ENCODE measurements at places on chromosomes 5 and 9.
A peak's percentile ranks its signal among the peaks of the same experiment; 100 is the strongest.

GRCh38 chr5:167208911-167209310 is 1082.5 kb upstream of the WWC1 start:
- no peak for DNase-seq

DNA sequence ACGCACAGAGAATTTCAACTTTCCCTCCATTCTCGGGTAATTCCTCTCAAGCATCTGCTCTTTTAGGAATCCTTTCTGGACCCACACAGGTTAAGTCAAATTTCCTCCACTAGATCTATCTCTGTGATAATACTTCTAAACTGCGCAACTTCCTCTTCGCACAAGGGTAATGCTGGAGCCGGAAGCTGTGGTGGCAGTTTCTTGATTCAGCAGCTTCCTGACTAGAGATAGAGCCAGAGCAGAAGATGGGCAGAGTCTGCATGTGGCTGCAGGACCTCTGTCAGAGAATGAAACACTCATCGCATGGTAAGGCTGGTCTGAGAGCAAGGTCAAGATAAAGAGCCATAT is 11.1 kb upstream of the CDC42SE2 start:
- no peak for DNase-seq

DNA sequence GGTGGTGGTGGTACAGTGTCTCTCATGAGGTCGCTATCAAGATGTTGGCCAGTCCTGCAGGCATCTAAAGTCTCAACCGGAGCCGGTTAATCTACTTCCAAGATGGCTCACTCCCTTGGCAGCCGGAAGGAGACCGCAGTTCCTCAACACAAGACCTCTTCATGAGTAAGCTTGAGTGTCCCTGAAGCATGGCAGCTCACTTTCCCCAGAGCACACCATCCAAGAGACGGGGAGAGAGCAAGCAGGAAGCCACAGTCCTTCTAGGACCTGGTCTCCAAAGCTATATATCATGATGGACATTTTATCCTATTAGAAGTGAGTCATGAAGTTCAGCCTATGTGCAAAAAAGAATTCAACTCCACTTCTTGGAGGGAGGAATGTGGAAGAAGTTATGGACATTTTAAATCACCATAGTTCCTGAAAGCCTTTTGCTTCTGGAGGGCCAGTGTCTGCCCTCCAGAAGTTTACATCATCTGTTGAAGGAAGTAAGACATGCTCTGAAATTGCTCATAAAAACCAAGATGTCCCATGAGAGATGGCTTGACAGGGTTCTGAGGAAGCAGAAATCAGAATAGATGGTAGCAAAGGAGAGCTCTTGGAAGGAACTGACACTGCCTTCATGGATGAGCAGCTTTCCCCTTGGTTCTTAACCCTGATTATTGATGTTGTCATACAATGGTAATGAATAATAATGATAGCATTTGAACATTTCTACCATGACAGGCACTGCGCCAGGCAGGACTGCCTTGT is 21.3 kb downstream of the GALNT10 start:
- no peak for DNase-seq

DNA sequence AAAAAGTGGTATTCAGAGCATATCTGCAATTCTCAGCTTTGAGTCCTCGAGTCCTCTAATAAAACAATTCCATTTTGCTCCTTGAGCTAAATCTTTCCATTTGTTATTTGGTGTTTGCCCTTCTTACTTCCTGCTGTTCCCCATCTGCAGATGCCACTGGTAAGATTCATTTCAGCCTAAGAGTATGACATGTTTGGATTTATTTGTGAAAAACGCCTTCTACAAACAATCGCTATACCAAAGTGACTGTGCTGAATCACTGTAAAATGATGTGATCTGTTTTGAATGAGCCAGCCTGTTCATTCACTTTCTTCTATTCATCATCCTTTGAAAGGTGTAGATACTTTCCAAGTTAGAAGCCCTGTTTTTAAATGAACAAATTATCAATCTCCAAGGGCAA is 27.7 kb downstream of the KCTD16 start:
- DNase-seq: no peak

DNA sequence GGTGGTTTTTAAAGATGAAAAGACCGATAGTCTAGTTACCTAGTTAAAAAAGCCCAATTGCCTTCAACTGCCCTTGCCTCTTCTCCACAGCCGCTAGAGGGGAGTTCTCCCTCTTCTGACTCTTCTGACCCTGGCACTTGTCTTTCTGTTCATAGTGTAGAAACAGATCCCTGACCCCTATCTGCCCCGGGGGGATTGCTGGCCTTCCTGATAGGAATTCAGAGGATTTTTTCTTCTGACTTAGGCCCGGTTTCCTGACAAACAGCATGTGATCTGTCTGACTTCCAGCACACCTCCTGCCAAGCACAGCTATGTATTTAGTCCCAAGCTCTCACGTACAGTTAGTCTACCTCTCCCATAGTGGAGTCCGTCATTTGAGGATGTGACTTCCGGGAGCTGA is 5.0 kb upstream of the TMEM268 start:
- DNase-seq: no peak

- DNase-seq: no peak
Measured at GRCh38 chr5:160349249-160349934, 21.0 kb downstream of the C1QTNF2 start.

DNA sequence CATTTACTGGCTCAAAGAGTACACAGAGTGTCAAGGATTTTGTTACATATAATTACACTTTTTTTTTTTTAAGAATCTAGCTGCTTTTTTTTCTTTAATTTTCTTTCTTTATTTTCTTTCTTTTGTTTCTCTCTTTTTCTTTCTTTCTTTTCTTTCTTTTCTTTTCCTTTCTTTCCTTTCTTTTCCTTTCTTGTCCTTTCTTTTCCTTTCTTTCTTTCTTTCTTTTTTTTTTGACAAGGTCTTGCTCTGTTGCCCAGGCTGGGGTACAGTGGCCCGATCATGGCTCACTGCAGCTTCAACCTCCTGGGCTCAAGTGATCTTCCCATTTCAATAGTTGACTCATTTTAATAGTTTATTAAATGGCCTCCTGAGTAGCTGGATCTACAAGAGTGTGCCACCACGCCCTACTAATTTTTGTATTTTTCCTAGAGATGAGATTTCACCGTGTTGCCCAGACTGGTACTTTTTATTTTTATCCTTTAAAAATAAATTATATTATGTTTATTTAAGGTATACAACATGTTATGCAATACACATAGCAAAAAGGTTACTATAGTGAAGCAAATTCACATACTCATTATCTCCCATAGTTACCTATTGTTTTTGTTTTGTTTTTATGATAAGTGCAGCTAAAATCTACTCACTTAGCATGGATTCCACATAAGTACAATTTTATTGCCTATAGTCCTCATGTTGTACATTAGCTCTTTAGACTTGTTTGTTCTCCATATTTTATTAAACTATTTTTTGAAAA is 381.5 kb upstream of the KLF4 start:
- no peak for DNase-seq

DNA sequence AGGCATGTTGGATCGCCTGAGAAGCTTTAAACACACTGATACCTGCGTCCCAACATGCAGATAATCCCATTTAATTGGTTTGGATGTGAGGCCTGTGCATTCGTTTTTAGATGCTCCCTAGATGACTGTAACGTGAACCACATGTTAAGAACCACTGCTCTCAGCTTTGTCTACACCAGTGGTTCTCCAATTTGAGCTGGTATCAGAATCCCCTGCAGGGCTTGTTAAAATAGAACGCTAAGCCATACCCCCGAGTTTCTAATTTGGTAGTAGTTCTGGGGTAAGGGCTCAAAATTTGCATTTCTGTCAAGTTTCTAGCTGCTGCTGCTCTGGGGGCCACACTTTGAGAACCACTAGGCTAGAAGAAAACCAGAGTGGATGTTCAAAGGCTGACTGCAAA is 74.7 kb downstream of the S1PR3 start:
- DNase-seq: peak; percentile 41

DNA sequence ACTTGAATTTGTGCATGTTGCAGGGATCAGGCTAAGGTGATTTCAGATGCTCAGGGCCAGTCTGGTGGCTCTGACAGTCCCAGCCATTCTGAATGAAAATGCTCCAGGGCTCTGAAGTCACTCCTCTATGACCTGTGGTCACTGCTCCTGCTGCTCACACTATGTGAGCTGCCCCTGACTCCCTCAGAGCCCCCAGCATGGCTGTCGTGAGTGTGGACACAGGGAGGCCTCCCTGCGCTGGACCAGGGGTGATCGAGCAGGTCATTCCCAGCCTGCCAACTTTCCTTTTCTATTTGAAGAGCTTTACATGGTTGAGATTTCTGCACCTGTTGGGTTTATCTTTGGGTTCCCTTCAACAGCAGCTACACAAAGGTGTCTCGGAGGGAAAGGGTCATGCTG is 74.5 kb downstream of the WNK2 start:
- DNase-seq: no peak

- no peak for DNase-seq
Measured at GRCh38 chr9:114805670-114806525, at the start of gene TNFSF15. TSS of gene TNFSF15 (minus strand) at chr9:114806039. CDS start at chr9:114806012, 27 bp downstream.

GRCh38 chr9:5554254-5554653 is 43.9 kb downstream of the PDCD1LG2 start:
- no peak for DNase-seq

DNA sequence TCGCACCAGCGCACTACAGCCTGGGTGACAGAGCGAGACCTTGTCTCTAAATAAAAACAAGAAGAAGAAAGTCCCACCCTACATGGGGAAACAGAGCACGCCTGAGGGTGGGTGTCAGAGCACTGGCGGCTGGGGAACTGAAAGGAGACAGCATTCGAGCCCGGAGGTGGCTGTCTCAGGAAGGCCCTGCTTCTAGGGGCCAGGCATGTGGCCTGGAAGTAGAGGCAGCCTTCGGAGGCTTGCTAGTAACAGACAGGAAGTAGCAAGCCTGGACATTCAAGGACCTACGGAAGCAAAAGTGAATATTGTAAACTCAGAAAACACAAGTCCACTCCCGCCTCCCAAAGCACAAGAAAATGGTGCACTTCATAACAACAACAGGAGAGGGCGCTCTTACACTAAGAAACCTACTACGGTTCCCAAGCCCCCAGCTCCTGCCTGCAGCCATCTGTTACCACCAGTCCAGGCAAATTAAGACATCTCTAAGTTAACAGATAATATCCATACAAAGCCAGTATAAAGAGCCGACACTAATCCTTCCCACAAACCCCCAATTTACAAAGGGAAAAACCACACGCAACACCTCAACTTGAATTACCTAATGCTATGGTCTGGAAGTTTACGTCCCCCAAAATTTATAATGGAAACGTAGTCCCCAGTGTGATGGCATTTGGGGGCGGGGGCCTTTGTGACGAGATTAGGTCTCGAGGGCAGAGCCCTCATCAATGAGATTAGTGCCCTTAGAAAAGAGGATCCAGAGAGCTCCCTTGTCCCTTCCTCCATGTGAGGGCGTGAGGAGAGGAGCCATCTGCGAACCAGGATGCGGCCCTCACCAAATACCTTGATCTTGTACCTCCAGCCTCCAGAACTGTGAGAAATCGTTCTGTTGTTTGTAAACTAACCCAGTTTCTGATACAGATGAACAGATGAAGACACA is 7.7 kb downstream of the RASGEF1C start:
- DNase-seq: peak; percentile 96

DNA sequence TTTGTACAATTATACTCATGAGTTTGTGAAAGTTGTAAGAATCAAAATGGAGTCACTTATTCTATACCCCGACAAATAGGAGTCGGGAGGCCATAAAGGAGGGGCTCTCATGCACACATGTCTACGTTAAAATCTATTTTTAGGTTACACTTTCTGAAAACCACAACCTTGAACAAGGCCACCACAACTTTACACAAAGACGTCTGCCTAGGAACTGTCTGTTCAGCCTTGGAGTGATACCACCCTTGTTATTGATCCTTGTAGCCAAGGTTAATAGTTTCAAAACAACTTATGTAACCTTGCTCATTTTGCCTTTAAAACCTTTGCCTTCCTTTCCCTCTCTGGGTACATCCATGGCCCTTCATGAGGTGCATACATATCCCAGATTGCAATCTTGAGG is 4.1 kb upstream of the NDFIP1 start:
- no peak for DNase-seq

GRCh38 chr5:132465059-132465707 is 25.4 kb downstream of the IRF1 start:
- DNase-seq: no peak

DNA sequence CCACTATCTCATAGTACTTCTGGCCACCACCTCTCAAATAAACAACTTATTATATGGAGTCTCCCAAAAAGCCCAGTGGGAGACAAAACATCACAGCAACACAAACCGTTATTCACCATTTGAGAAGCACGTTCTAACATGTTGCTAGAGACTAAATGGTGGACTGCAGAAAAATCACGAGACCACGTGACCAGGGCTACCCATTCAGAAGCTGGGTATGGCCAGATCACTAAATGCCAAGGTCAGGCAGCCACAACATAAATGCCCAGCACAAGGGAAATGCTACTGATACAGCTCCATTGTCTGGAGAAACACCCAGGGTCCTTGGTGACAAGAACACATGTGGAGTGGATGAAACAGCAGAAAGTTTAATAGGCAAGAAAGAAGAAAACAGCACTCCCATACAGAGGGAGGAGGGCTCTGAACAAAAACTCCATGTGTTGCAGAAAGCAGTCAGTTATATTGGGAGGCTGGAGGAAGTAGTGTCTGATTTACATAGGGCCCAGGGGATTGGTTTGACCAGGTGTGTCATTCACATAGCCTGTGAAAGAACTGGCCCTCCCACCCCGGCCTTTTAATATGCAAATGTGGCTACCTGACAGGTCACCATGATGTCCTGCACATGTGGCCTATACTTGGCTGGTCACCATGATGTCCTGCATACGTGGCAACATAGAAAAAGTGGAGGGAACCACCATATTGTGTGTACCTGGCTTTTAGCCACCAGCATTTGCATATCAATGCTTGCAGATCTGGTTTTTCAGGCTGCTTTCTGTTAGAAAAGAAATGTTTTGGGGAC is 97.2 kb downstream of the TRIM36 start:
- no peak for DNase-seq

GRCh38 chr5:178417391-178417811 is 172.8 kb downstream of the COL23A1 start:
- DNase-seq: no peak

DNA sequence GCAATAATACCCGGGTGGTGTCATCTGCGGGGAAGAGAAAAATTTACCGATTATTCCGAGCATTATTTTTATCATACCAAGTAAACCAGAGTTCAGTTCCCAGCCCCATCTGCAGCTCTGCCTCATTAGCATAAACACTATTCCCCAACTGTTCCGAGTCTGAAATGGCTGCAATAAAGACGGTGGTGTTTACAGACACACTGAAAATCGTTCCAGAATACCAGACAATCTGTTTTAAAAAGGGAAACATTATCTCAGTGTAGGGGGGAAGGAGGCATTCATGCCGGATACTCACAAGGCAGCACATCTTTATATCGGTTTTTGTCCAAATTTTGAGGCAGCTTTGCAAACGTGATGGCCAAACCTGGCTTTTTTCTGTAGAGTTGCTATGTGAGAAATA is 70.3 kb upstream of the EPB41L4B start:
- no peak for DNase-seq

Data from NCI-H82 (cell line).